NCI-H1930 (cell line): ENCODE measurements at places on chromosomes 2 and 18.

DNA sequence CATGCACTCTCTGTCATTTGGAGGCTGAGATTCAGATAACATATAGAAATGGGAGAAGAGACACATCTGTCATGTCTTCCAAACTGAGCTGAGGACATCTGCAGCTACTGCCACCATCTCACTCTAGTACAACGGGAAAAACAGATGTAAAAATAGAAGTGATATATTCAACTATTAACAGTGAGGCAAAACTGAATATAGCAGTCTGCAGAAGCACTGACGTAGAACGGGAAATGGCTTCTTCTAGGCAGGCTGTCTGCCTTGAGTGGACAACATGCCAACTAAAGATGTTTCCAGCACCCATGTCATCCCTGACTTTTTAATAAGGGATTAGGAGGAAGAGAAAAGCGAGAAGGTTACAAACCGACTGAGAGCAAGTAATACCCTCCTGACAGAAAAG is 51.6 kb downstream of the MRPL33 start:
- DNase-seq, result no peak

DNA sequence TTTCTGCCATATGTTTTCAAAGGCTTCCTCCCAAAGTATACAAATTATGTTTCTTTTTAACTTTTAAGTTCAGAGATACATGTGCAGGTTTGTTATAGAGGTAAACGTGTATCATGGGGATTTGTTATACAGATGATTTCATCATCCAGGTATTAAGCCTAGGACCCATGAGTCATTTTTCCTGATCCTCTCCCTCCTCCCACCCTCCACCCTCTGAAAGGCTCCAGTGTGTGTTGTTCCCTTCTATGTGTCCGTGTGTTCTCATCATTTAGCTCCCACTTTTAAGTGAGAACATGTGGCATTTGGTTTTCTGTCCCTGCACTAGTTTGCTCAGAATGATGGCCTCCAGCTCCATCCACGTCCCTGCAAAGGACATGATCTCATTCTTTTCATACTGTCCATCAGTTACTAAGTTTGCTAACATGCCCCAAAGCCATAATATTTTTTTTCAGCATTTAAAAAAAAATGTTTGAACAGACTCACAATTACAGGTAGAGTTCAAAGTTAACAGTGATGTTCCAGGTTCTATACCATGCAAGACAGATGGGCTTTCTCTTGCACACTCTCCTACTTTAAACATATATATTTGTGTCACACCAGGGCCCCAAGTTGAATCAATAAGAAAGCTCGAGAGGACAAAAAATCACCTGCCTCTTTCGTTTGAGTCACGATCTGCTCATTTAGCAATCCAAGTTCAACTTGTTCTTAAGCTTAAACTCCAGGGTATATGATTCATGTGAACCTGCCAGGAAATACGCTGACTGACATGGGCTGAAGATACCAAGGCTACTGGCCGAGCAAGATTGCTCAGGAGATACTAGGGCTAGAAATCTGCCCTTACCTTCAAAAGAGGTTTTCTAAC is 77.6 kb downstream of the AP1S3 start:
- DNase-seq, result no peak

DNA sequence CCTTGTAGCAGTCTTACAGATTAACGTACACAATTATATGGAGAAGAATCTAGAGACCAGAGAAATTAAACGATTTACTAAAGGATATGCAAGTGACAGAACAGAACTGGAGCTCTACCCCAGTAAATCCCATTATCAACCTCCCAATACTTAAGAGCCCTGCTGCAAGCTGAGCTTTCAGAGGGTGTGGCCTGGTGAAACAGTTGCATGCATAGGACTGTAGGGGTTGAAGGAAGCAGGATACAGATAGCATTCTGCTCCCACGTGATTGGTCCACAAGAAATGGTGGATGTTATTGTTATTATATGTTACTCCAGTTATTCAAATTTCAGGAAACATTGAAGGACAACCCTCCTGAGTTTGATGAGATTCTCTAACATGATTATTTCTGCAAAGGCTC is 210.8 kb upstream of the THUMPD2 start:
- DNase-seq, result no peak

GRCh38 chr2:177667626-177668025 is 275.1 kb downstream of the AGPS start:
- DNase-seq, result no peak

DNA sequence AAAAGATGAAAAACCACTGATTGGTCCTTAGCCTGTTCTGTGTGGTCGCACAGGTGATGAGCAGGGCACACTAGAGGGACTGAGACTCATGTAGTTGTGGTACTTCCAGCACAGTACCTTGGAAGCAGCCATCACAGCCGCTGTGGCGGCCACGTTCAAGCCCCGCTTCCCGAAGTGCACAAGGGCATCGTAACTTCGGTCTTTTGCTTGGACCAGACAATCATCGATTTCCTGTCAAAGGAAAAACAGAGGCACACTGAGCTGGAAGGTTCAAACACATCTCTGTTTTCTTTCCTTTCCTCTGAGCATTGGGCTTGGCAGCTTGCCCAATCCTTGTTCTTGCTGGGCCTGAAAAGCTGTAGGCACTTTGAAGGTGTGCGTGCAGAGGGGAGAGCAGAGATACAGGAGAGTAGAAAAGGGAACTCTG is 52.6 kb downstream of the MRPL35 start:
- no peak for DNase-seq
